ENCODE measurements at places on chromosomes 5 and 9.

DNA sequence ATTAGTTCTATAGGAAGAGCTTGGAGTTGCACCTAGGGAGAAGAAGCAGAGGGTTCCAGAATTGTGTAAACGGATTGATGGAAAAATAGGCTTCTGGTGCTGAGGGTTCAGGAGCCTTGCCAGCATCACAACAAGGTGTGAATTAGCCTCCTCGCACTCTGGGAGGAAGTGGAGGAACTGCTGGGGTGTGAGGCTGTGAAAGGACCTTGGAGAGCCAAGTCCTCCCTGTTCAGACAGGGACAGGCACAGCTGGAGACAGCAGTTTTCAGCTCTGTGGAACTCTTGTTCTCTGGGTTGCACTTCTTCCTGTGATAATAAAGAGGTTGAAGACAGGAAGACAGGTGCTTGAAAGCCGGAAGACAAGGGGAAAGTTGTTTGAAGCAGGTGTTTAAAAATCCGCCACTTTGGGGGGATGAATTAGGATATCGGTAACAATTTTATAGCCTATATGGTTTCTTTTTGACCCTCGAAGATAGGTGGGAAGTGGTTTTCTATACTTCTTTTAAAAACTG, 22.6 kb downstream of the DAPK1 start:
- no peak for DNase-seq

GRCh38 chr9:127805620-127806019, 2.9 kb downstream of the FPGS start:
- DNase-seq, result no peak

DNA sequence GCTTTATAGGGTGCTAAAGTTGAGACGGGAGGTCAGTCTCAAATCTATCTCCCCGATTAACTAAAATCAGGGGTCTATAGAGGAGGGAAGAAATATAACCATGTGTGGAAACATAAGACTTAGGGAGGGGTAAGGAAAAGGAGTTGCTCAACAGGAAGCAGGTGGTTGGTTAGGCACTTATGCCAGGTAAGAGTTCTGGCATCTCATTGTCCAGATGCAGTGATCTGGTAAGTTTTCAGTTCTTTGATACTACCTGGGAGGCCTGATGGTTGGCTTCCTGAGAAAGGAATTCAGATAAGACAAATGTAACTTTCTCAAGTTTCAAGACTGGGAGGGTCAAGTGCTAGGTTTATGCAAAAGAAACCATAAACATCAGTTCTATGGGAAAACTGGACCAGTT, 47.7 kb downstream of the CERT1 start:
- DNase-seq, result no peak

DNA sequence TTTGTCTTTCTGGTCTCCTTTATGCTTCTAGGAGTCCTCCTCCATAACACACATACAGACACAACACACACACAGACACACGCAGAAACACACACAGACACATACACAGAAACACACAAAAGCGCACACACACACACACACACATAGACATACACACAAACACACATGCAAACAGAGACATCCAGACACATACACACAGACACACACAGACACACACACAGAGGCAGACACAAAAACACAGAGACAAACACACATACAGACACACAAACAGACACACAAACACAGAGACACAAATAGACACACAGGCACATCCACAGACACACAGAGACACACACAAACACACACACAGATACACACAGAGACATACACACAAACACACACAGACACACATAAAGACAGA, 220.2 kb downstream of the IRX2 start:
- no peak for DNase-seq

GRCh38 chr5:77843570-77844372, 67.6 kb upstream of the TBCA start:
- no peak for DNase-seq

GRCh38 chr5:77952636-77953212, 176.6 kb upstream of the TBCA start:
- no peak for DNase-seq

DNA sequence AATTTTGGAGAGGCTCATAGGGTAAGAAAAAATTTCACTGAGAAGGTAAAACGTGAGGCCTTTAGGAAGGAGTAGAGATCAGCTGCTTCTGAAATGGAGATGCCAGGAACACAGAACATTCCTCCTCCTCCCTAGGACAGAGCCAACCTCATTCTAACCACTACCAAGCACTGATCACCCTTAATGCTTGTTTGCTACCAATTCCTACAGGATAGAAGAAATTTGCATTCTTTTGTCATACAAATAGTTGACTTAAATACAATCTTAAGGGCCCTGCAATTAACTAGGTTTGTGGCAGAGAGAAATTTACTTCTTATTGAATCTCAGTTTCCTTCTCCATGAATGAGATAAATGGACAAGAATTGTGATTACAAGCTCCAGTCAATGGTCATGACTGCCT, 780.2 kb upstream of the WWC1 start:
- DNase-seq, result no peak

GRCh38 chr5:74966141-74967026, 86.0 kb downstream of the GCNT4 start:
- DNase-seq, result no peak

- no peak for DNase-seq
These were observed 76.2 kb downstream of the SH3TC2 start for GRCh38 chr5:148986636-148987035.

- no peak for DNase-seq
These were observed 80.9 kb upstream of the SPATA31D4 start for GRCh38 chr9:81847181-81847915.

DNA sequence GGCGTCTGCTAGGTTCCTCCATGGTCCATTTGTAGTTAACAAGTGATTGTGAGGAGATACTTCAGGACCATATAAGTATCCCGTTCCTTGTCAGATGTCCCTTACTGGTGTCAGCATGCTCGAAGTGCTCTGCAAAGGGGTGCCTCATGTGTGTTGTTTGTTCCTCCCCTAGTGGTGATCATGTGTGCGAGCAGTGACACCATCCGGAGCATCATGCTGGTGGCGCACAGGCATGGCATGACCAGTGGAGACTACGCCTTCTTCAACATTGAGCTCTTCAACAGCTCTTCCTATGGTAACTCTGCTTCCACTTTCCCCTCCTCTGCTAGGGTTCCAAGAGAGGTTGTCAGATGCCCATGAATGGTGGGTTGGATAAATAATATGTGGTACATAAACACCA, 13.4 kb downstream of the NPR3 start:
- DNase-seq, result no peak
